Left ventricle myocardium inferior (tissue), 1 donor: ENCODE measurements at places on chromosomes 16 and 17. TPM values are rescaled to one million over a fixed set of nuclear protein-coding genes. Genes with fewer than 3 reads are reported as not detected.

JPT1 gene
- 13.8 TPM for total RNA-seq

KLHL10 gene
- not detected for total RNA-seq

C17orf78 gene
- not detected for total RNA-seq

CEP112 gene
- total RNA-seq, result 14.5 TPM

TP53TG3F gene
- total RNA-seq, result not detected

AXIN1 gene
- total RNA-seq, result 12.2 TPM

ANKRD40CL gene
- total RNA-seq, result not detected
